Activated naive CD8-positive, alpha-beta T cell treated with anti-CD3 and anti-CD28 coated beads, Interleukin-2, amount 10 ng/mL, durations not matched to agents 7 days and 5 days (primary cell): ENCODE measurements at places on chromosomes 1 and 21. TPM values are rescaled to one million over a fixed set of nuclear protein-coding genes. Genes with fewer than 3 reads are reported as not detected.

- no peak for DNase-seq
These were observed 54.5 kb downstream of the TBCE start for GRCh38 chr1:235421751-235422150.

- no peak for DNase-seq
These were observed 19.2 kb upstream of the EDEM3 start for GRCh38 chr1:184773762-184774320.

- DNase-seq = no peak
These were observed 102.1 kb upstream of the ZBTB40 start for GRCh38 chr1:22349362-22350043.

GRCh38 chr21:46594276-46594675, 10.6 kb downstream of the S100B start:
- no peak for DNase-seq

DNA sequence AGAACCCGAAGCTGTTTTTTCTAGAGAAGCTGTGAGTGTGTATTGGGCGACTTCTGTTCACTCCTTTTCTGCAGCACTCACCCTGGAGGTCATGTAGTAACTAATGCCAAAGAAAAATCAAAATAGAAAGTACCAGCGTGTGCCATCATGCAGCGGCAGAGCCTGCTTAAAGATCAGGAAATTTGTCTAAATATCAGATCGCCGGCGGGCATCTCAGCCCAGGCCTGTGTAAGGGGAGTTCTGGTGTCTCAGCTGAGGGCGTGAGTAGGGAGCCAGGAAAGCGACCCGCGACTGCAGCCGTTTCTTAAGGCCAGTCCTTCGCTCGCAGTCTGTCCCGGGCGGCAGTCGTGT, 768 bp downstream of the EDARADD start:
- DNase-seq = no peak

GRCh38 chr1:19605967-19606366, 38.1 kb upstream of the NBL1 start:
- DNase-seq = no peak

- no peak for DNase-seq
These were observed 61.1 kb upstream of the RCOR3 start for GRCh38 chr1:211198111-211198510.

DNA sequence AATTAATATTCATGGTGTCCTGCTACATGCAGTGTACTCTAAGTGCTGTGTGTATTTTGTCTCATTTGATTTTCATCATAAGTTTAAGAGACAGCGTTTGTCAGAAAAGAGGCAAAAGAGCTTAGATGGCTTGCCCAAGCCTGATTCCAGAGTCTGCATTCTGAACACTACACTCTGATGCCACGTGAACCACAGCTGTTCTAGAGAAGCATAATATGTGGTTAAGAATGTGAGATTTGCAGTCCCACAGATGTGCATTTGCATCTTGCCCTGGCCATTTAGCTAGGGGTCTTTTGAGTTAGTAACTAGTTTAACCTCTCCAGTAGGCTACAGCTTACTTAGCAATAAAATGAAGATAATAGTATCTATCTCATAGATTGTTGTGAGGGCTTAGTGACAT, 9.2 kb upstream of the GADD45A start:
- no peak for DNase-seq

GRCh38 chr1:214440219-214440965, 111.0 kb downstream of the PTPN14 start:
- DNase-seq = no peak

- DNase-seq = peak; percentile 81
These were observed 32.7 kb upstream of the WASF2 start for GRCh38 chr1:27522432-27523336.

DNA sequence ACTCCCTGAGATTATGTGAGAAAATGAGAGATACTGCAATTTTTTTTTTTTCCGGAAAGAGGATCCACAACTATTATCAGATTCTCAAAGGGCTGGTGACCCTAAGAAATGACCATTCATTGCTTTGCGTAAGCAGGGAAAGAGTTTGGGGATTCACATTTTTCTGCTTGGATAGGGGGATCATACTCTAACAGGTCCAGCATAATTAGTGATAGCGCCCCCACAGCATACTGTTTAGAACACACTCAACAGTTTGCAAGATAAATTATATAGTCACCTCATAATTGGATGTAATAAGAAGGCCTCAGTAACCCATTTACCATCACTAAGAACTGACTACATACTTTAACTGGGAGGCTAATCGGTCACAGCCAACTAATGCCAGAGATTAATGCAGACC, 1.9 kb downstream of the CCT3 start:
- DNase-seq = no peak

DNA sequence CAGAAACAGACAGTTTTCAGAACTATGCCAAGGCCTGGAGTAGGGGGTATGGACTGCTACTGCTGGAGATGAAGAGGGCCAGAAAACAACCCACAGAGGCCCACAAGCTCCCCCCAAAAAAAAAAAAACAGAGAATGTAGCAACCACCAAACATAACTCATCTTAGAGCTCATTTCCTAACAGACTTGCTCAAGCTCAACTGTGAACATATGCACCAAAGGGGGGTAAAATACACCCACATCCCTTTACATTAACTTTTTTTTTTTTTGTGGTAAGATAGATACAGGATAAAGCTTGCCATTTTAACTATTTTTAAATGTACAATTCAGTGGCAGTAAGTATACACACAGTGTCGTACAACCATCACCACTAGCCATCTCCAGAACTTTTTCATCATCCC, 36.0 kb downstream of the SEC16B start:
- DNase-seq = no peak

GRCh38 chr1:220839474-220839873, 39.8 kb upstream of the HLX start:
- no peak for DNase-seq

DNA sequence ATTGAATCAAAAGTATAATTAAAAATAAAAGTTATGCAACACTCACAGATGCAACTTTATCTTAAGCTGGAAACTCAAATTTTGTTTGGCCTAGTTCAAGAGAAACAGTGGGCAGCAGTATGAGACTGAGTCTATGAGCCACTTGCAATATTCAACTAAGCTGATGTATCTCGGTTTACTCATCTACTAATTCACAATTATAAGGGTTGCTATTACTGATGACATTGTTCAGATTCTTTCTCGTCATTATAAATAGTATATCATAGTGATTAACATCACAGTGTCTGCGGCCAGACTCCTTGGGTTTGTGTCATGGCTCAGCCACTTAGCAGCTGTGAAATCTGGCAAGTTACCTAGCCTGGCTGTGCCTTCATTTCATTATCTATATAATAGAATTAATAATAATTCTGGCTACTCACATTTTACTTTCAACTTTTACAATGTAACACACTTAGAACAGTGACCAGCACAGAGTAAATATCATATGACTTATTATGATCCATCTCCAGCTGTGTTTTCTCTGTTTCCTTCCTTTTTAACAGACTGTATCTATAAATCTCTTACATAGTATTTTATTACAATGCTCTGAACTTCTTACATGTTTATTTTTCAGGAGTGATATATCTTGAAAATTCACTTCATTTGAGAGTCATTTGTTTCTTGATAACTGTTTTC, 194.3 kb upstream of the RGS18 start:
- no peak for DNase-seq

GRCh38 chr1:10841118-10841517, 44.7 kb upstream of the CASZ1 start:
- no peak for DNase-seq

DNA sequence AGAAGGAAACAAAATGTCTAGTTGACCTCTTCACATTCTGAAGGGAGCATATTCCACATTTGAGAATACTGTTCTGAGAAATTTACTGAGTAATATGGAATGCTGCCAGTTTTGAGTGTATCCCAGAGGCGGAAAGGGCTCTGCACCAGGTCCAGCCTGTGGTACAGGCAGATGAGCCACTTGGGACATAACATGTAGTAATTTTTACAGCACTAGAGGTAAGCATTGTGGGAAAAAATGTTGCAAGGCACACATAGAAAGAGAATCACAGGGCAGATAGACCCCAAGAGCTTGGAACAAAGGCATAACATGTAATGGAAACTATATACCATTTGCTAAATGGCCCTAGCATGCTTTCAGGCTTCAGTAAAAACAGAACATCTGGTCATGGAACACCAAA, 228.5 kb downstream of the USH2A start:
- no peak for DNase-seq

GRCh38 chr1:82226186-82226505, 425.4 kb downstream of the ADGRL2 start:
- DNase-seq = no peak

DNA sequence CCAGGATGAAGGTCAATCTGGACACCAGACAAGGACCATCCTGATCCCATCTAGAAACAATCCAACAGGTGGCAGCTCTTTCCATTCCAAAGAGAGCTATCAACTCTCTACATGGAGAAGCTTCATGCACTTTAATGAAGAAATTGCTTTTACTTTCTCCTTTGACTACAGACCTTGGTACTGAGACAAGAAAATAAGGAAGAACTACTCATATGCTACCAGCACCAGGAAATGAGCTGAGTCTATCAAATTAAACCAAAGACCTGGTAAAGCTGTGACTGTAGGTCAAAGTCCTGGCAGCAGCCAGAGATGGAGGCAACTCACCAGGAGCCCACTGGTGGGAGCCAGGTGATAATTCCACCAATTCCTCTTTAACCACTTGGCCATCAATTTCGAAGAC, 64.3 kb upstream of the LRRC8B start:
- no peak for DNase-seq

- DNase-seq = no peak
These were observed 19.8 kb upstream of the BOLA1 start for GRCh38 chr1:149879556-149879955.

DNA sequence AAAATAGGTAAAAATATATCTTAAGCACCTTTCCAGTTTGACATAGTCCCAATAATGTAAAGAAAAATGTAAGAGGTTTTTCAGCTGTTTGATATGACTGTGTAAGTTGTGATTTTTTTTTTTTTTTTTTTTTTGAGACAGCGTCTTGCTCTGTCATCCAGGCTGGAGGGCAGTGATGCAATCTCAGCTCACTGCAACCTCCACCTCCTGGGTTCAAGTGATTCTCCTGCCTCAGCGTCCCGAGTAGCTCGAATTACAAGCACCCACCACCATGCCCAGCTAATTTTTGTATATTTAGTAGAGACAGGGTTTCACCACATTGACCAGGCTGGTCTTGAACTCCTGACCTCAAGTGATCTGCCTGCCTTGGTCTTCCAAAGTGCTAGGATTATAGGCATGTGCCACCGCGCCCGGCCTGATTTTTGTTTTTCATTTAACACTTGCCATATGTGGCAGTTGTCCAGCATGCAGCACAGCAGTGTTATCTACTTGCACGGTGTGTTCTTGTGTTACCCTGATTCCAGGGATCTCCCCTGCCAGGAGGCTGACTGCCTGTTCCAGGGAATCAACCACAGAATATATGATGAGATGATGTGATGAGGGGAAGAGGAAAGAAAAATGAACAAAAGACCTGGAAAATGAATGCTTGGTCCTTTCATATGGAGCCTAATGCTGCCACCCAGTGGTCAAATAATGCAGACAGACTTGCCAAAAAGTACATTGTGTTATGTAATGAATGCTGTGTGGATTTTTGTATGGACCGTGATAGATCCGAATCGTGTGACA, 79.0 kb downstream of the RAVER2 start:
- no peak for DNase-seq

- no peak for DNase-seq
These were observed 8.7 kb upstream of the LIN28A start for GRCh38 chr1:26401891-26402290.

- no peak for DNase-seq
These were observed 70.1 kb downstream of the EPHB2 start for GRCh38 chr1:22780696-22781095.

GRCh38 chr1:219928791-219929118, 398 bp upstream of the SLC30A10 start:
- DNase-seq = no peak

GRCh38 chr1:26706315-26706714, 10.5 kb downstream of the ARID1A start:
- DNase-seq = no peak

Gene CRYAA
- total RNA-seq = not detected

Gene DSTYK
- total RNA-seq = 13.3 TPM

Gene GPR37L1
- total RNA-seq = not detected

Gene OBSCN
- total RNA-seq = 44.7 TPM

Gene IQCC
- 6.0 TPM for total RNA-seq

Gene TRPM2
- total RNA-seq = 29.6 TPM

Gene ST3GAL3
- total RNA-seq = 20.8 TPM

Gene OR10K1
- total RNA-seq = not detected

Gene TP73
- 0.62 TPM for total RNA-seq

Gene FCN3
- not detected for total RNA-seq

Gene PTPN22
- total RNA-seq = 74.1 TPM

Gene S100A3
- not detected for total RNA-seq

Gene ADAMTS1
- 1.6 TPM for total RNA-seq
